Activated CD4-positive, alpha-beta T cell treated with anti-CD3 and anti-CD28 coated beads, Interleukin-2, amount 50 U/mL, for 24 hours (primary cell): ENCODE measurements at places on chromosomes 6 and 20.

GRCh38 chr6:345747-346385 is 45.7 kb upstream of the IRF4 start:
- no peak for DNase-seq

DNA sequence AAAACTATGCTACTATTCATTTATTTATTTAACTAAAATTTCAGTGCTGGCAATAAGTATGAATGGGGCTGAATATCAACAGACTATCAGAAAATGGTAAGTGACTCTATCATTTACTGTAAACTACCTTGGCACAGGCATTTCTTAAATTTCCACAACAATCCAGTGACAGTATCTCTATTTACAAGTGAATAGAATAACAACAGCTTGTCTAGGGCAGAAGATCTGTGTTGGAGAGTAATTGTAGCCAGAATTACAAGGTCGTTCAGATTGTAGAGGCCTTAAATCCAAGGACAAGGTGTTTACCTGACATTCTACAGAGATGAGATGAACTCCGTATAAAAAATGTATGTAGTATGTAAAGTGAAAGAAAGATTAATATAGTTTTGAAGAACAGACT is 193.8 kb upstream of the SIM1 start:
- DNase-seq = no peak

GRCh38 chr20:24892522-24892921 is 56.5 kb upstream of the CST7 start:
- no peak for DNase-seq

- DNase-seq = no peak
These were observed 34.1 kb upstream of the HLA-DQB1 start for GRCh38 chr6:32700391-32701040.

GRCh38 chr6:134721060-134721405 is 228.9 kb downstream of the ALDH8A1 start:
- no peak for DNase-seq

DNA sequence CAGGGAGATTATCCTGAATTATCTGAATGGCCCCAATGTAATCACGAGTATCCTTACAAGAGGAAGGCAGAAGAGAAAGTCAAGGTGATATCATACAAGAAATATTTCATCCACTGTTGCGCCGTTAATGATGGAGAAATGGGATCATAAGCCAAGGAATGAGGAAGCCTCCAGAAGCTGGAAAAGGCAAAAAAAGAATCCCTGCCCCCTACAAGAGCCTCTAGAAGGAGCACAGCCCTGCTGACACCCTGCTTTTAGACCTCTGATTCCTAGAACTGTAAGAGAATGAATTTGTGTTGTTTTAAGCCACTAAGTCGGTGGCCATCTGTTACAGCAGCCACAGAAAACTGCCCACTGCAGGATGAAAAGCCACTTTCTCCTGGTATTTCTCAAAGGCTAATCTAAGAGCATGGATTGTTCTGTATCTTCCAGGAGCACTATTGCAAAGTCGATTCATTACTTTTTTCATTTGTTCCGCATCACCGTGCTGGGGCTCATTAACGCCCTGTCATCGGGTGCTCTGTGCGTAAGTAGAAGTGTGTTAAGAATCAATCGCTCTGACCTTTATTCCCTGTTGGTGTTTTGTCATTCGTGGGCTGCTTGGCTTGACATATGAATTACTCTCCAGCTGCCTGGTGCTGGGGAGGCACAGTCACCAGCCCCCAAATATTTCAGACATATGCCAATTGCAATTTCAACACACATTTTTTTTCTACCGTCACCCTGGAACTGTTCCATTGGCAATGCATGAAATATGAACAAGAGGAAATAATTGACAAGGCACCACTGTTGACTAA is 117.0 kb downstream of the PCSK2 start:
- no peak for DNase-seq

GRCh38 chr6:11699576-11699975 is 79.0 kb downstream of the ADTRP start:
- DNase-seq = no peak

DNA sequence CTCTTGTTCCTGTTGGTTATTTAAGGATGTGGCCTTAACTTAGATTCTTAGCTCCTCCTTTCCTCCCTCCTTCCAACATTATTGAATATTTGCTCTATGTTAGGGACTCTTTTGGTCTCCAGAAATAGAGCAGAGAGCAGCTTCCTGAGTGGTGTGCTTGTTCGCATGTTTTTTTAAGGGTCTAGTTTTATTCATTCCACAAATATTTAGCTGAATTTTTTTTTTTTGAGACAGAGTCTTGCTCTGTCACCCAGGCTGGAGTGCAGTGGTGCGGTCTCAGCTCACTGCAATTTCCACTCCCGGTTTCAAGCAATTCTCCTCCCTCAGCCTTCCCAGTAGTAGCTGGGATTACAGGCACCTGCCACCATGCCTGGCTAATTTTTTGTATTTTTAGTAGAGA is 169.2 kb downstream of the ZFAND3 start:
- no peak for DNase-seq

GRCh38 chr6:141736104-141736503 is 396.6 kb upstream of the GJE1 start:
- DNase-seq = no peak

DNA sequence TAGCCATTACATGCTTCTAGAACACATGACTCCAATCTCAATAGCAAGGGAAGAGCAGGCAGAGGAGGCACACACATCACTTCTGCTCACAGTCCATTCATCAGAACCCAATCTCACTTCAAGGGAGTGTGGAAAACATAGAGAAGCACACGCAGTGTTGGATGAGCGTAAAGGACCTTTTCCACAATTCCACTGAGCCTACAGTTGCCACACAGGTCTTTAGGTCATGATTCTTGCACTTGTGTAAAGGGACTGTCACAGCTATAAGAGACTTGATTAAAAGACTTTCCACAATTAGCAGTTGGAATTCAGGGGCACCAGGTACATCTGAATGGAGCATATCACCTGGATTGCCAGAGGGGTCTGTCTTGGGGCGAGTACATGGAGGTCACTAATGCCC is 86.2 kb downstream of the TBC1D7 start:
- DNase-seq = no peak

GRCh38 chr6:116139917-116140316 is 14.0 kb upstream of the COL10A1 start:
- no peak for DNase-seq

DNA sequence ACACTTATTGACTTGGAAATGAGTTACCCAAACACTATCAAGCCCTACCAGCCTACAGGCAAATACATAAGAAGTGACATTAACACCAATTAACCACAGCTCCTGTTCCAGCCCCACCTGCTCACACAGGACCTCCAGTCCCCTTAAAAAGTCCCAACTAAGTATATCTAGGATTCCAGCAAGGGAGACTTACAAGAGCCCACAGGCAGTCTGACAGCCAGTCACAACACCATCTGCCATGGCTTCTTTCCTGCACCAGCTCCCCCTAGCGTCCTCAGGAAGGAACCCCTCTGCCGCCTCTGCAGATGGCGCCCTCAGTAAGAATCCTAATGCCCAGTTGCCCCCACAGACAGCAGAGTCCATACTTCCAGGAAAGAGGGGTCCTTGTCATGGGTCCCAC is 122.1 kb downstream of the HIVEP2 start:
- no peak for DNase-seq

DNA sequence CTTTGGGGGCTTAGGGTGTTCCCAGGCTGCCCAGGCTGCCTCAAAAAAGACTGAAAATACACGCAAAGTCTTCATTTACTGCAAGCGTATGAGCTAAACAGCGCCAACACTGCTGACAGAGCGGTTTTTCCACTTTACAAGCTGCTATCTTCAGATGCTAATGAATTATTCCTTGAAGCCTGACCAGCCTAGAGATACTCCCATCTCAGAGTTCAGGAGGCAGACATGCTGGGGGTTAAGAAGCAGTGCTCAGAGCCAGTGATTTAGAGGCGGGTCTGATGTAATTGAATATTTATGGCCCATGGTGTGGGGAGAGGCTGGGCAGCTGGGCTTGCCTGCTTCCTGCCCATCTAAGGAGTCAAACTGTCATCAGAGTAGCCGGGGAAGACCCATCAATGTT is 241.4 kb downstream of the SLC24A3 start:
- no peak for DNase-seq

DNA sequence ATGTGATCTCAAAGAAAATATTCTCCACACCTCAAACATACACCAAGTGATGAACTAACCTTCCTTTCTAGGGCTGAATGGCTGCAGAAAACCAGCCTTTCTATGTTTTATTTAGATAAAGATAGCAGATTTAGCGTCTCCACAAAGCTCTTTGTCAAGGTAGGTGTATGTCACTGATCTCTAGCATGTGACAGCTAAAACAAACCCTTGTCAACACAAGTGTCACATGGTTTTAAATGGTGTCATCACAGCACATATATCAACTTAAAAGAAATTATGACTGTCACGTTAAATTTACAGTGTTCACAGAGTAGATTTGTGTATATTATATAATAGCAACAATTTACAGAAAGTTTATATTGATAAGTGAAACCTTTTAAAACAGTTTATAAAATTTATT is 58.3 kb downstream of the TENT5A start:
- DNase-seq = no peak

DNA sequence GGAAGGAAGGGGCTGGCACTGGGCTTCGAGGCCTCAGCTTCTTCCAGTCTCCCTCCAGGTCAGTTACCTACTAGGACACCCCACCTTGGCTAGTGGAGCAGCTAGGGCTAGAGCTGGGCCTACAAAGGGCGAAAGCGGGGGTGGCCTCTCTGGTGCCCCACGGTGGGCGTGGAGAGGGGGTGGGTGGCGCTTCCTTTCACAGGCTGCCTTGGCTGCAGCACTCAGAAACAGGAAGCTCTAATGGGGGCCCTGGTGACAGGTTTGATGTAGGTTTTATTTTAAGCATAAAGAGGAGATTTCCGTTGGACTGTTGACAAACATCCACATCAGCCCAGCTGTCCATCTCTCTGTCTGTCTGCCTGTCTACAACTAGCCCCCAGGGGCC is 13.4 kb downstream of the FAM110A start:
- DNase-seq = no peak

GRCh38 chr20:48017509-48017908 is 232.2 kb upstream of the SULF2 start:
- no peak for DNase-seq
